Eye (tissue), 1 donor: ENCODE measurements at places on chromosomes 6 and 20.

DNA sequence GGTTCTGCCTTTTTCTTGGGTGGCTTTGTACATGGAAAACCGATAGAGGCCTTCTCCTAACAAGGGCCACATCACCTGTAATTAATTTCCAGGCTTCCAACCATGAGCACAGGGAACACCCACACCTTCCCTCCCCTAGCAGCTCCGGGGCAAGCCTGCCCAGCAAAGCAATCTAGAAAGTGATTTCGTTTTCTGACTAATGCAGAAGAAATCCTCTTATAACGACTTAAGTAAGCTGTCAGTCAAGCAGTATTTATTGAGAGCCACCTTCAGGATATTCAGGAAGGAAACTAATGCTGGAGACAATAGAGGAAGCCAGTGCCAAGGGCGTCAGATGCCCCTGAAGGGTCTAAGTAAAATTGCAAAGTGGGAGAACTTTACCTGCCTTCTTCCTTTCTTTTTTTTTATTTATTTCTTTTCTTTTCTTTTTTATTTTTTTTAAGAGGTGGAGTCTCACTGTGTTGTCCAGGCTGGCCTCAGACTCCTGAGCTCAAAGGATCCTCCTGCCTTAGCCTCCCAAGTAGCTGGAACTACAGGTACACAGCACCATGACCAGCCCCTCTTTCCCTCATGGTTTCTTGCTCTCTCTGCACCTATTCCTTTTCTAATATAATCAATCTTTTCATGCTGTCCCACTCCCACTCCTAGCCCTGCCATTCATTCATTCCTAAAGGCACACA lies 67.5 kb upstream of the MBOAT1 start:
- no peak for DNase-seq

GRCh38 chr6:47414423-47415167 lies 63.0 kb upstream of the CD2AP start:
- peak; percentile 4 for DNase-seq

DNA sequence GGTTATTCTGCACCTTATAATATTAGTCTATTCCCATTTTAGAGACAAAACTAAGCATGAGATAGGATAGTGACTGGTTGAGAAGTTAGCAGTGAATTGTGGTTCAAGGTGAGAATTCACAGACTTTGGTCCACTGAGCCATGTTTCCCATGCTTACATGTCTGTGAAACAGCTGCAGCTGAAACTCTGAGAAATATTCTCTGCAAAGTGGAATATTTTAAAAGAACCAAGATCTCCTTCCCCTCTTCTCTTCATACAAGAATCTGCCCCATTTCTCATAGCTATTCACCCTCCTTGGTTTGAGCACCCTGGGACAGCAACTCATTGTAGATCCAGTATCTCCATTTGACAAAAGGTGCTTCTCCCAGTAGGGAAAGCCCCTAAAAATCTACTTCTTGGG lies 70.2 kb upstream of the TMEM170B start:
- no peak for DNase-seq

DNA sequence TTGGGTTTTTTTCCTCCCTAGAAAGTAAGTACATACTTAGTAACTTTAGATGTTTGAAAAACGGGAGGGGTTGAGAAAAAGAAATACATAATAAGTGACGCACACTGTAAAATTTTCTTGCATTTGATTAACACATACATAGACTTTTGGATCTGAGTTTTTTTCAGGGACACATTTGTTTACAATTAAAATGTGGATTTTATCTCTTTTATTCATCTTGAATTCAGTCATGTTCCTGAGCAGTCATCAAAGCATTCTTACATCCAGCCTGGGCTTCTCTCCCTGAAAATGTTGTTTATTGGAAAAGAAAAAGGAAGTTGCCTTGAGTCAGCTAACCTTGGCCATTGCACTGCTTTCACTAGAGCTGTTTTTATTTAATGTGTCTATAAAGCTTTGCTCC lies 8.7 kb upstream of the RPP40 start:
- DNase-seq = no peak

DNA sequence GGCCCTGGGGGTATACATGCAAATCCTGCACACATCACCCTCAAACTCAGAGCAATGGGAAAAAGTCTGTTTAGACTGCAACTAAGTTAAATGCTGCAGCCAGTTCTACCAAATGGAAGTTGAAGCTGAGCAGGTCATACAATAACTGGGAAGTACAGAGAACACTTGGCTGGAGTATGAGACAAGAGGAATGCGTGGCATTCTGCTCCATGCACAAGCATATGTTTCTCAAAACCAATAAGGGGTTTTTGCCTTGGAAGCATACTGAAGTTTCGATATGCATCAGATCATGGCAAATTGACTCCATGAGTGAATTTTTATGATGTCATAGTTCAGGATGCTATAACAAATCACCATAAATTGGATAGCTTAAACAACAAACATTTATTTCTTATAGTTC lies 193.8 kb downstream of the COL12A1 start:
- no peak for DNase-seq

DNA sequence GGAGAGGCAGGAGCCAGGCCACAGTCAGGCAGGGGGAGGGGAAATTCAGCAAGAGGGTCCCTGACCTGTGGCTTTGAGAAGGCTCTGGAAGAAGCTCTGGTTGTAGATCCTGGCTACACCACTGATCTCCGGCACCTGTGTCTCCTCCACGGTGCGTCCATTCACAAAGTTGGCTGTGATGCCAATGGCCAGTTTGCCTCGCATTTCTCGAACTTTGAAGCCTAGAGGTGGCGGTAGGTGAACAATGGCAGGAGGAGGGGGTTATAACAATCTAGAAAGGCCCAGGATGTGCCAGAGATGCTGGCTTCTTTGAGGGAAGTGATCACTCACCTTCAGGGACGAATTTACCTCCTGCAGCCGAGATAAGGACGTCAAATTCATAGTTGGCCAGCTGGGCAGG lies 3.4 kb downstream of the MICAL1 start:
- no peak for DNase-seq

- DNase-seq = no peak
These were observed 81.0 kb downstream of the COL9A1 start for GRCh38 chr6:70221715-70222438.

GRCh38 chr20:58590679-58591473 lies 60.2 kb upstream of the STX16 start:
- DNase-seq = no peak

GRCh38 chr6:21494505-21494904 lies 99.0 kb upstream of the SOX4 start:
- no peak for DNase-seq

- no peak for DNase-seq
These were observed 18.4 kb downstream of the RHAG start for GRCh38 chr6:49618257-49618656.

DNA sequence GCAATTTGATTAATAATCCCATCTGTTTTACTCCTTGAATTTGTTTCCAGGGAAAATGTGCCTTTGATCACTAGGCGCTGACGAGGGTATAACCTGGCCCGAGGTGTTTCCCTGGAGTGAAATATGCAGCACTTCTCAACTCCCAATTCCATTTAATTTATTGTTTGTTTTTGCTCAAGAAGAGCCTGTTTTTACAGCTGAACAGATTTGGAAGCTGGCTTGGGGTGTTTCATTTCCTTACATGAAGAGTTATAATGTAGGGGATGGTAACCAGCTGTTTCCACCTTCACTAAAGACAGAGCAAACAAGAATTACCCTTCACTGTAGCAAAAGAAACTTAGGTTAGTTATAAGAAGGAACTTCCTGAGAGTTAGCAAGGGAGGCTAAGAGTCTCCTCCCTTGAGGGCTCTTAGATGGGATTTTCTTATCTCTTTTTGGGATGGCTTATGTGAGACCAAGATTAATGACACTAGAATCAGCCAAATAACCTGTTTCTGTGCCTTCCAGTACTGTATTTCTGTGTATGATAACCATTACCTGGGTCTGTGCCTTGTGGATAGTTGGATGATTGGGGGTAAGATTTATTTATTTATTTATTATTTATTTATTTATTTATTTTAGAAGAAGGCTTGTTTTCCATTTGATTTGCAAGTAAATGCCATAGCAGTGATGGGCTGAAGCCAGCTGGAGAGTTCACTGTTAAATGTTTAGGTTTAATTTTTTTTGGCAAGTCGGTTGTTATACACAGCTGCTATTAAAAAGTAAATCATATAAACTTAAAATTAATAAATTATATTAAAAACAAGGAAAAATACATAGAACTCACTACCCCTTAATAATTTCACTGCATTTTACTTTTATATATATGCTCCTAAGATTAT lies 162.2 kb upstream of the BMP2 start:
- DNase-seq = no peak

DNA sequence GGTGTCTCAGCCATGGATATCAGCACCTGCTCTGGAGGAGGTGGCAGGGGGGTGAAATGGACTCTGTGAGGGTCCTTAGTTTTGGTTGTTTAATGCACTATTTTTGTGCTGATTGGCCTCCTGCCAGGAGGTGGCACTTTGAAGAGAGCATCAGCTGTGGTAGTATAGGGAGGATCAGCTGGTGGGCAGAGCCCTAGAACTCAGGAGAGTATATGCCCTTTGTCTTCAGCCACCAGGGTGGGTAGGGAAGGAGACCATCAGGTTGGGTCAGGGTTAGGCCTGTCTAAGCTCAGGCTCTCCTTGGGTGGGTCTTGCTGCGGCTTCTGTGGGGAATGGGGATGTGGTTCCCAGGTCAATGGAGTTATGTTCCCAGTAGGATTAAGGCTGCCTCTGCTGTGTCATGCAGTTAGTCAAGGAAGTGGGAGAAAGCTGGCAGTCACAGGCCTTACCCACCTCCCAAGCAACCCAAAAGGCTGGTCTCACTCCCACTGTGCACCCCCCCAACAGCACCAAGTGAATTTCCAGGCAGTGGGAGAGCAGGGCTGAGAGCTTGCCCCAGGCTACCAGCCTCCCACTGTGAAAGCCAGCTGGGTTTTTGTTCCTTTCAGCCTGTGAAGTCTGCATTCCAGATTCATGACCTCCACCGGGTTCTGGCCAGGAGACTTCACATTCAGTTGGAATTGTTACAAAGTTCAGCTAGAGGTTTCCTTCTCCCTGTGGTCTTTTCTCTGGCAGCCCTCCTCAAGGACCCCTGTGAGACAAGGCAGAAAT lies 5.7 kb upstream of the OSTM1 start:
- DNase-seq = no peak

DNA sequence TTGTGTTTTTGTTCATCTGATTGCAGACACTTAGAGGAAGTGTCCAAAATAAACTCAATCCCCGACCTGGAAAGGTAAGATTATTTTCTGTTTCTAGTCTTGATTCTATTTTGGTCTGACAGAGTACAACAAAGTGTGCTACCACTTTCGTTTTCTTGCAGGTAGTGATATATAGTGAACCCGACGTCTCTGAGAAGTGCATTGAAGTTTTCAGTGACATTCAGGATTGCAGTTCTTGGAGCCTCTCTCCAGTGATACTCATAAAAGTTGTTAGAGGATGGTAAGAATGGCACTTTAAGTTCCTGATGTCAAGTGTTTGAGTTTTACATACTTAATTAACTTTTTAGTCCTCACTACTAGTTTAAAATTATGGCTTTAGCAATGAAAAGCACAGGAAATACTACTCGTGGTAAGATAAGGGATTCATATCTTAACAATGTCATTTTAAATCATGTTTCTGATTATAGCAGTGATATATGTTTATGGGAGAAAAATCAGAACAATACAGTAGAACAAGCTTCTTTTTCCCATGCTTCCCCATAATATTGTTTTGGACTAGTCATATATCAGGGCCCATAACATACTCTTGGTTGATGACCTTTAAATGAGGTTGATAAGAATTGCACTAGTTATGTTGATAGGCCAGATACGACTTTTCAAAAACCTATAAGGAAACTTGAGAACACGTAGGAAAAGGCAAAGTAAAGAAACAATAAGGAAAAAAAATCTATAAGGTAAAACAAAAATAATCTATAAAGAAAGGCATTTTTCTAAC lies 104.0 kb downstream of the RTN4IP1 start:
- DNase-seq = no peak

GRCh38 chr6:89145091-89145955 lies 532 bp upstream of the PM20D2 start:
- DNase-seq = no peak
